Lung (tissue), 17 donors: ENCODE measurements at places on chromosomes 3 and 15.

DNA sequence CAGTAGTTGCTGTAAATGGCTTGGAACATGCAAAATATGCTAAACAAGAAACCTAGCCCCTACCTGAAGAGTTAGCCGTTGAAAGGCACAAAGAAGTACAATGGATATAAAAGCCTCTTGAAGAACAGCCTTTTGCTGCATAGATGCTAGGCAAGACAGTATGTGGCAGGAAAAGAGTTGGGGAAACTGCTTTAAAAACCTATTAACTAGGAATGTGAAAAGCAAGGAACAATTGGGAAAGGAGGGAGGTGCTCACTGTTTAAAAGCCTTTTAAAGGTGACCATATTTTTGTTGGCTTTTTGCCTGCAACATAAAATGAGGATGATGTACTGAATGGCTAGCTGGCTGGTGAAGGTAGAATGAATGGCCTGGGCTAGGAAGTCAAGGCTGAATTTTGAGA lies 24.5 kb upstream of the SOX2 start:
- no peak for DNase-seq

DNA sequence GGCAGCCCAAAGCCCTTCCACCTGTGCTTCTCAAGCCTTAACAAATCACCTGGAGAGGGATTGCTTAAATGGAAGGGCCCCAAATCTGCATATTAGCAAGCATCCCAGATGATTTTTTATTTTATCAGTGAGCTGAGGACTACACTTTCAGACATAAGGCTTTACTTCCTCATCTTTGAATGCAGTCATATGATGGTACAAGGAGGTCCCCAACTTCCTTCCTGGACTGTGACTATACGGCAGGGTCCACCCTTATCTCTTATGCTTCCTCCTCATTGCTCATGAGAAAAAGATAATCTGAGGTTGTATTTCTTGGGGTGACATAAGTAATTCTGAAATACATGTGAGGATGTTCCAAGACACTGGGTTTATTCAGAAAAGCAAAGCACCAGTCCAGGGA lies 13.7 kb upstream of the HEG1 start:
- no peak for DNase-seq

DNA sequence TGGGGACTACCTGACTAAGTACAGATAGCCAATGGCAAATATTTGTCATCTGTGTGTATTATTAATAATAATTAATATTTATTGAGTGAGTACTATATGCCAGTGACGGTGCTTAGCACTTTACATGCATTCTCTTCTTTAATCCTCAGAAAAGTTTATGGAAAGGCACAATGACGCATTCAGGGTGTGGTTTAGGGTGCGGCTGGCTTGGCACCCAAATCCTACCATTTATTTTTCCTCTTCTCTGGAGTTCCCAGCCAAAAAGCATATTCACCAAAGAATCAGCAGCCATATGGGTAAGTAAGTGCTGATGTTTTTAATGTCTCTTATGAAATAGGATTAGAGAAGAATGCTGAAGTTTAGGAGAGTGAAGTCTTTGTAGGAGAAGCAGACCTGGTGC lies 140.4 kb upstream of the TP63 start:
- no peak for DNase-seq

GRCh38 chr3:188154809-188155574 lies 1.0 kb downstream of the LPP start:
- DNase-seq = no peak

GRCh38 chr3:132064114-132064513 lies 29.3 kb upstream of the CPNE4 start:
- DNase-seq = no peak

DNA sequence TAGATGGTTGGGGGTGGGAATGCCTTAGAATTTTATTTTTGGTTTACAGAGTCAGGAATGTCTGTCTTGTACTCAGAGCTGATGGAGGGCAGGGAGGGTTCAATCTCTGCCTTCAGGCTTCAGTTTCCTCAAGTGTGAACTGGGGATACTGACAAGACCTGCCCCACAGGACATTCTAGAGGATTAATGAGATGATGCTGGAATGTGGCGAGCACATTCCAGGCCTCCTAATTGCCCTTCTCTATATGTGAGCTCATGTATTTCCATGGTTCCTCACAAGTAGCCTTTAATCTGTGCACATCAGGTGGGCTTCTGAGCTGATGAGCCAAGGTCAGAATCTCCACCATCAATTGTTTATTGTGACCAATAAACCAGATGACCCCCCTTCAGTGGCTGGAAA lies 90.4 kb downstream of the CACNA2D3 start:
- no peak for DNase-seq

- no peak for DNase-seq
Observed at GRCh38 chr15:37206690-37207089, 106.3 kb upstream of the MEIS2 start.

- no peak for DNase-seq
Observed at GRCh38 chr15:39180483-39180933, 400.4 kb upstream of the THBS1 start.

- DNase-seq = peak; percentile 75
Observed at GRCh38 chr3:140186421-140186920, 251.5 kb downstream of the CLSTN2 start.

- peak; percentile 74 for DNase-seq
Observed at GRCh38 chr15:40050788-40051470, 11.9 kb upstream of the SRP14 start.

DNA sequence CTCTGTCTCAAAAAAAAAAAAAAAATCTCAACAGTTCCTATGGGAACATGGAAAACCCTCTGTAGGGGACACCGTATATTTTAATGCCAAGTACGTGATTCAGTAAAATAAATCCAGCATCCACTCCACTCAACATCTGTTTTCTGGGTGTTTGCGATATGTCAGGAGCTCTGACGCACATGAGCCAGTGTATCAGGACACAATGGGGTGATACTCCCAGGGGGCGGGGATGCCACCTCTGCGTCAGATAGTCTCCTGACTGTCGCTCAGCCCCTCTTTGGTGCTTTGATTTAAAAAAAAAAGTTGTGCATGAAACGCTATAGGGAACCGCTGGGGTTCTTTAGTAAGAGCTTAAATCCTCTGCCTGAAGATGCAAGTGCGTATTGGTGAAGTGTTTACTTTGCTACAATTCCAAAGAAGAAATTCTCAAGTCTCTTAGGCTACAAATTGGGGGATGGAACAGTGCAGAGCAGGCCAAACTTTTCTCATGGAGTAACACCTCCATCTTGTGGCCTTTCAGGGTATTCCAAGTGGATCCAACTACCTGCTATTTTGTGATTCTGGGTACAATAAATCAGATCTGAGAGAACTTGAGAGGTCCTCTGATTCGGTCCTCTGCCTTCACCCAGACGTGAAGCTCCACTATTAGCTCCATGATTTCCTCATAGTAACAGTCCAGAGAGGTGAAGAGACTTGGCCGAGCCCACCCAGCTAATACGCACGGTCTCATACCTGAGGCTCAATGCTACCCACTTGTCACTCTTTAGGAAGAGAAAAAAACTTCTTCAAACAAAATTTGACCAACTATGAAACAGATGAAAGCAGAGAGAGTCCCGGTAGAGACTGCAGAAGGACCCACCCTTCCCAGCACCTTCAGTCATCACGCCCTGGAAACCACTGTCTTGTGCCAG lies 9.3 kb upstream of the NR2E3 start:
- peak; percentile 91 for DNase-seq

DNA sequence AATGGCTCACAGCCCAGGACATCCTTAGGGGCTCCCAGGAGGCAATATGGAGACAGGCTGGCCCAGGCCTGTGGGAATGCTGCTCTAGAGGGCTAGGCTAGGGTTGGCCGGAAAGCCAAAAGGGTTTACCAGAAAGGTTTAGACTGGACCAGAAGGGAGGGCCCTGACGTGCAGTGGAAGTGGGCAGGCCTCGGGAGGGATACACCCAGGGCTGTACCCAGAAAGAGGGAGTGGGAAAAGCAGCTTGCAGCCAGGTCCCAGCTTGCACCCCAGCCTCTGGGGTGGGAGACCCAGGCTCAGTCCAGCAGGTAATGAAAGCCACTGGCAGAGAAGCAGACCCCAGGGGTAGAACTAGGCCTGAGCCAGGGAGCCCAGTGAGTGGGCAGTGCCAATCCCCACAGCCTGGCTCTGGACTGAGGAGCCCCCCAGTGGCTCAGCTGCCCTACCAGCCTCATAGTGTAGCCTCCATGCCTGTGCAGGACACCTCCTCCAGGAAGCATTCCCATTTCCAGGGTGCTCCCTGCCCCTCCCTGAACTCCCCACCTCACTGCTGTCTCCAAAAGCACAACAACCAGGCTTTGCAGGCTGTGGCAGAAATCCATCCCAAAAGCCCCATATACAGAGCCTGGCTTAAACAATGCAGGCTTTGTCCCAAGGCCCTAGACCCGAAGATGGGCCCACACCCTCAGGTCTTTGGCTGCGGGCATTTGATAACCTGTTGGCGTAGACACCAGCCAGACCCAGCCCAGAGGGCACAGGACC lies 3.5 kb downstream of the GORASP1 start:
- no peak for DNase-seq

DNA sequence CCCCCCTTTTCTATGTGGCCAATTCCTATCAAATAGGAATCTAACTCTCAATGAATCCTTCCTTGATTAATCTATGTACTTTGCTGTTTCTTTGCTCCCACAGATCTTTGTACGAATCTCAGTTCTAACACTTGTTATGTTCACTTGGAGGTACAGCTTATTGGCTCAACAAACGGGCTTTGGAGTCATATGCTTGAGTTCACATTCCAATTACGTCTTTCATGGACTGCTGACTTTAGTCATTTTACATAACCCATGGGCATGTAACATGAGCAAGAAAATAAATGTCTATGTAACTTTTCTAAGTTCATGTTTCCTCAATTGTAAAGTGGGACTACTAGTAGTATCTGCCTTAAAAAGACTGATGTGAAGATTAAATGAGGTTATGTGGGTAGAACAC lies 123.2 kb upstream of the TBC1D5 start:
- DNase-seq = no peak

- DNase-seq = peak; percentile 4
Observed at GRCh38 chr15:59437142-59437816, 707 bp upstream of the FAM81A start.

GRCh38 chr3:22990291-22991200 lies 212.6 kb upstream of the UBE2E2 start:
- DNase-seq = no peak

- no peak for DNase-seq
Observed at GRCh38 chr3:196236223-196236622, 19.9 kb downstream of the SLC51A start.

- no peak for DNase-seq
Observed at GRCh38 chr3:57598765-57599360, 1.7 kb upstream of the ARF4 start.

DNA sequence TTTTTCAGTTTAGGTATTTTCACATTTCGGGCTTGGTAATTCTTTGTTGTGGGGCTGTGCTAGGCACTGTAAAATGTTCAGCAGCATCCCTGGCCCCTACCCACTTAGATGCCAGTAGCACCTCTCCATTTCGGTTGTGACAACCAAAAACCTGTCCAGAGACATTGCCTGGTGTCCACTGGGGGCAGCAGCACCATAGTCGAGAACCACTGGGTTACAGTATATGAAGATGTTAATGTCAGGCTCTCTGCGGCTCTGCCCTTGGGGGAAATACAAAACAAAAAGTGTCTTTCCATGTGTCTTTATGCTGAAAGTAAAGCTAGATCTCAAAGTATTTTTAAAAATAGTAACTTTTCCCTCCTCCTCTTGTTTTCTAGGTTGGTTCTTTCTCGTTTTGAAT lies 177.2 kb downstream of the ITPR1 start:
- no peak for DNase-seq

- DNase-seq = peak; percentile 39
Observed at GRCh38 chr15:70582143-70582945, 181.0 kb downstream of the UACA start.

- DNase-seq = no peak
Observed at GRCh38 chr3:197019021-197019420, 10.6 kb downstream of the MELTF start.

GRCh38 chr3:27216955-27217552 lies 152.1 kb downstream of the NEK10 start:
- no peak for DNase-seq

DNA sequence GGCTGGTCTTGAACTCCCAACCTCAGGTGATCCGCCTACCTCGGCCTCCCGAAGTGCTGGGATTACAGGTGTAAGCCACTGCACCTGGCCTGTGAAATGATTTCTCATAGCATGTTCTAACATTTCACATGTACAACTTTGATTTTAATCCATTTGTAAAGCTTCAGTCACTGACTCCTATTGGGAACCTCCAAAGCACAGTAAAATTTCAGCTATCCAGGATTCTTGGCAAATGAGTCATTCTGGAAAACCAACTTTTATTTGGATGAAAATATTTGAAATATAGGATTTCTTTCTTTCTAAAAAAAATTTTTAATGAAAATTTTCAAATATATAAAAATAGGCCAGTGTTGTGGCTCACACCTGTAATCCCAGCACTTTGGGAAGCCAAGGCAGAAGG lies 2.7 kb upstream of the LMAN1L start:
- DNase-seq = no peak

- DNase-seq = peak; percentile 41
Observed at GRCh38 chr15:71051539-71051938, 63.7 kb upstream of the THSD4 start.

DNA sequence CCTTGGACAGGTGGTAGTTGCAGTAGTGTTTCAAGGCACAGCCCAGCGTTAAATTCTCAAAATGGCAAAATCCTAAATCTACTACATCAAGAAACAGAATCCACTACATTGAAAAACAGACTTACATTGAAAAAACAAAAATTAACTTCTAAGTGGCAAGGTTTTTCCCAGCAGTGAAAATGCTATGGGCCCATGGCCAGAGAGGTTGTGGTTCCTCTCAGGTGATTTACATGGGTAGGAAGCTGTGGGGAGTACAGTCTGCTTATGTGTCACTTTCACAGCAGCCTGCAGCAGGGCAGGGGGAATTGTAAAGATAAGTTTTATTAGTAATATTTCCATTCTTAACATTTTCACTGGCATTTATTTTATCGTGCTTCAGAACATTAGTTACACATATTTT lies 24.9 kb downstream of the TTC14 start:
- no peak for DNase-seq

GRCh38 chr3:149934524-149934923 lies 36.2 kb downstream of the PFN2 start:
- DNase-seq = peak; percentile 19
